ENCODE measurements at places on chromosomes 2 and 18. TPM values are rescaled to one million over a fixed set of nuclear protein-coding genes. Genes with fewer than 3 reads are reported as not detected.

The C2orf78 gene
- total RNA-seq = not detected

The C2orf66 gene
- total RNA-seq = 0.44 TPM

The CHRND gene
- total RNA-seq = not detected

The SPC25 gene
- total RNA-seq = 51.6 TPM

The CCDC68 gene
- 0.29 TPM for total RNA-seq

The LRRC30 gene
- not detected for total RNA-seq

The CRACDL gene
- 0.19 TPM for total RNA-seq

- no peaks in the 10 kb centered on the region for H3K36me3 ChIP-seq
- no peak overlapping the region for H3K4me3 ChIP-seq
- no peaks in the 10 kb centered on the region for H3K4me1 ChIP-seq
- no peak for DNase-seq
- H3K27ac ChIP-seq = no peak overlapping the region
Observed at GRCh38 chr2:122328816-122329215, 573.4 kb downstream of the TSN start.

DNA sequence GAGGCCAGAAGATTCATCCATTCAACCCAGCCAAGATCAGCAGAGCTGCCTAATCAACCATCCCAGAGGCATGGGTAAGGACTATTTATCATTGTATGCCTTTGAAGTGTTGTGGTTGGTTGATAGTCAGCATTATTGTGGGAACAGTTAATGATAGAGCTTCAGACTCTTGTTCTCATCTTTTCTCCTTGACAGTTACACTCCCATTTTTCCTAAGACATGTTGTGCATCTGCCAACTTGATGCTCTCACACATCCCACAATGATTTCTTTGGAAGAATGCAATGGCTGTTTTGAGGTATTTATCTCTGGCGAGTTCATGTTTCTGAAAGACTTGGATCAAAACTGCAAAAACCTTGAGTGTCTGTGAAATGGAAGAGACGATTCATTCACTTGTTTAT lies 55.4 kb downstream of the FASTKD2 start:
- no peak overlapping the region for H3K4me3 ChIP-seq
- no peaks in the 10 kb centered on the region for H3K4me1 ChIP-seq
- DNase-seq = no peak
- no peaks in the 10 kb centered on the region for H3K36me3 ChIP-seq

DNA sequence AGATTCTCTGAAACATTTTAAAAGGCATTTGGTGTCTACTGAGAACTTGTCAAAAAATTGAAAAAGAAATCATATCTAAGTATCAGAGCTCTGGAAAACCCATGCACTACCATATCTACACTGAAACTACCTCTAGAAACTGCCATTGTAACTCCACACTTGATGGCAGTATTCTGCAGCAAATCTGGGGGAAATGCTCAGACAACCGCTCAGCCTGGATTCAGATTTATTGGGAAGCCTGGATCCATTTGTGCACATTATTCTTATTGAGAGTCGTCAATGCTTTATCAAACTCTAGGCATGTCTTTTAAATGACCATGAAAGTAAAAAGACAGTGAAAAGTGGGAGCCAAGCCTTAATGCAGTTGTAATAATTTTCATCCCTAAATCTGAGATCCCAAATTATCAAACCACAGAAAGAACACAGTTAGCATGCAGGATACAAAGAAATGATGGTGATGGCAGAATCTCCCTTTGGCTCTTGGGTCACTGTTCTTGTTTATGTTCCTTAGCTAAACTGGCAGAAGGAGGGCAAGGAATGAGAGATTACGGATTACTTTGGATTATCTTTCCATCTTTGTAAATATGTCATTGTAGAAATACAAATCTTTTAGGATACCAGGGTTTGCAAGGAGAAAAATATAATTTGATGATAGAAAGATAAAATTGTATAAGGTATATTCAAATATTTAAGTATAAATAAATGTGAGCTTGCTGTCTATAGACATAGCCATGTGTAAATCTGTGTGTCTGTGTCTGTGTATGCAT lies 512.1 kb upstream of the SYT4 start:
- H3K4me3 ChIP-seq = no peak overlapping the region
- no peaks in the 10 kb centered on the region for H3K4me1 ChIP-seq
- H3K36me3 ChIP-seq = no peaks in the 10 kb centered on the region

DNA sequence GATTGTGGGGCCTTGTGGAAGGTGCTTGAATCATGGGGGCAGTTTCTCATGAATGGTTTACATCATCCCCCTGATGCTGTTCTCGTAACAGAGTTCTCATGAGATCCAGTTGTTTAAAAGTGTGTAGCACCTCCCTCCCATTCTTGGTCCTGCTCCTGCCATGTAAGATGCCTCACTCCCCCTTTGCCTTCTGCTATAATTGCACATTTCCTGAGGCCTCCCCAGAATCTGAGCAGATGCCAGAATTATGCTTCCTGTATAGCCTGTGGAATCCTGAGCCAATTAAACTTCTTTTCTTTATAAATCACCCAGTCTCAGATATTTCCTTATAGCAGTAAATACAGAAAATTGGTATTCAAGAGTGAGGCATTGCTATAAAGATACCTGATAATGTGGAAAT lies 15.6 kb upstream of the WDR75 start:
- no peak for DNase-seq
- H3K4me1 ChIP-seq = peaks cover 2% of the 10 kb centered on the region
- no peak overlapping the region for H3K27ac ChIP-seq
- H3K4me3 ChIP-seq = no peak overlapping the region

- peaks cover 16% of the 10 kb centered on the region for H3K4me1 ChIP-seq
- DNase-seq = no peak
- no peaks in the 10 kb centered on the region for H3K27me3 ChIP-seq
- no peak overlapping the region for H3K27ac ChIP-seq
- peaks cover 8% of the 10 kb centered on the region for H3K36me3 ChIP-seq
Observed at GRCh38 chr2:181250691-181251090, 206.5 kb upstream of the ITGA4 start.

- no peaks in the 10 kb centered on the region for H3K4me1 ChIP-seq
- no peak overlapping the region for H3K27ac ChIP-seq
- no peaks in the 10 kb centered on the region for H3K36me3 ChIP-seq
- no peak for DNase-seq
- H3K27me3 ChIP-seq = no peaks in the 10 kb centered on the region
Observed at GRCh38 chr18:26948703-26949102, 83.2 kb upstream of the AQP4 start.
